Hematopoietic multipotent progenitor cell treated with erythropoietin and hydrocortisone succinate and interleukin-3 and kit ligand, for 4 days (in vitro differentiated cells): ENCODE measurements at places on chromosomes 7 and 10.

DNA sequence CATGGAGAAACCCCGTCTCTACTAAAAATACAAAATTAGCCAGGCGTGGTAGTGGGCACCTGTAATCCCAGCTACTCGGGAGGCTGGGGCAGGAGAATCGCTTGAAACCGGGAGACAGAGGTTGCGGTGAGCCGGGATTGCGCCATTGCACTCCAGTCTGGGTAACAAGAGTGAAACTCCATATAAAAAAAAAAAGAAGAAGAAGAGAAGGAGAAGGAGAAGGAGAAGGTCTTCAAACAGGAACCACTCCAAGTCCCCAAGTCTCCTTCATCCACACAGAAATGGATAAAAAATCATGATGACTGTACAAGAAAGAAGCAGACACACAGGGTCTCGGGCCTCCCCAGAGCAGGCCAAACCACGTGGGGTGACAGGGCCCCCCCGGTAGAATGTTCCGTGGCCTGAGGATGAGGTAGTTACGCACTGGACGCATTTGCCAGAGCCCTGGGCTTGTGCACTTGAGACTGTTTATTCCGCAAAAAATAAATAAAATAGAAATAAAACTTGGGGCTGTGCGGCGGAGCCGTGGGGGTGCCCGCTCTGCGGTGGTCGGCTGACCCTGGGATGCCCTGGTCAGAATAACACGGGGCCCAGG is 15.8 kb downstream of the VENTX start:
- no peak for DNase-seq

- DNase-seq, result no peak
These were observed 88.3 kb upstream of the PDGFA start for GRCh38 chr7:607938-608337.

GRCh38 chr10:6269953-6270867 is 67.5 kb downstream of the PFKFB3 start:
- peak; percentile 61 for DNase-seq

DNA sequence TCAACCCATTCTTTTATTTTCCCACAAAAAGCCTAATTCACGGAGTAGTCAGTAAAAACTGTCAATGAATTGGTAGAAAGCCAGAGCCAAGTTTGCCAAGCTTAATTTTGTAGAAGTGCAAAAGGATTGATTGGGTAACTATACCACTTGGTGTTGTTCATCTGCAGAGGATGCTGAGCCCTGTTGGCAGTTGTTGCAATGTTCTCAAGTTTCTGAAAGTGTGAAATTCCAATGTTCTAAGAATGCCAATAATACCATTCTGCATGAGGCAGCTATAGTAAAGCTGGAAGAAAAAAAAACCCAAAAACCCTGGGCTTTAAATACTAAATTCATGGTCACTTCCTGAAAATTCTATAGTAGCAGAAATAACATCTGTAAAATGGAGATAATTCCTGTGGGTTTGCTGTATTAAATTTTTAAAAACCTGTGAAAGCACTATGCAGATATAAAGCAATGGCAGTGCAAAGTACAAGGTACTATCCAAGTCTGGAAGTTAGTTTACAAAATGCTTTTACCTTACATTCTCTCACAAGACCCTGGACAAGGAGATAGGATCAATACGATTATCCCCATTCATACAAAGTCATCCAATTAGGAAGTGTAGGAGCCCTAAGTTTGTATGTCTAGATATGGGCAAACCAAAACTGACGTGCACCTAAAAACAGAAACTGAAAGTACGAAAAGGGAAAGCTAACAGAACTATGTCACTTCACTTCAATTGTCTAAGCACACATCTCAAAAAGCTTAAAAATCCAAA is 6.0 kb upstream of the PON1 start:
- peak; percentile 62 for DNase-seq

DNA sequence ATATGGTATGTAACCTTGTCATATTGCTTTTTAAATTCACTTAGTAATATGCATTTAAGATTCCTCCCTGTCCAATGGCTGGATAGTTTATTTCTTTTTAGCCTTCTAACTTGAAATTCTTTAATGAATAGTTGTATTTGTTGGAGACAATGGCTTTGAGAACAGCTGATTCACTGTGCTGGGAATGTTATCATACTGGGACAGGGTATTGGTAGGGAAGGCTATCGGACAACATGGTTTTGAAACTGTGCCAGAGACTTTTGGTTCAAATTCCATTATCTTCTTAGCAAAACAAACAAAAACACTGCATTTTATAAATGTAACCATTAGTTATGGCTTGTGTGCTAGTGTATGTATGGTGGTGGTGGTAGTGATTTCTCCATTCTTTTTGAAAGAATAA is 517.1 kb upstream of the ANKRD30A start:
- DNase-seq, result no peak

DNA sequence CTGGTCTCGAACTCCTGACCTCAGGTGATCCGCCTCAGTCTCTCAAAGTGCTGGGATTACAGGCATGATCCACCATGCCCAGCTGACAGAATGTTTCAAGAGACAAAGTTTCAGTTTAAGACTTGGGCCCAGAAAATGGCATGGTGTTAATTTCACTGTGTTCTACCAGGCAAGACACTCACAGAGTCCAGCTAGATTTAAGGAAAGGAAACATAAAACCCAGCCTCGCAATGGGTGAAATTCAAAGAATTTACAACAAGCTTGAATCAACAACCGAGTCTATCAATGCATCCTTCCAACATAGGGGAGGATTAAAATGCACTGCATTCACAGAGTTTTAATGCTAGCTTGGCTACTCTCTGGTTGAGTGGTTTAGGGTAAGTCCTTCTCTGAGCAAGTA is 764.0 kb downstream of the XPNPEP1 start:
- DNase-seq, result no peak

- DNase-seq, result peak; percentile 37
These were observed 58.1 kb downstream of the CTBP2 start for GRCh38 chr10:125102246-125102645.

- no peak for DNase-seq
These were observed 2.7 kb upstream of the PGAM2 start for GRCh38 chr7:44068054-44068453.

GRCh38 chr10:132263866-132264265 is 43.9 kb downstream of the STK32C start:
- no peak for DNase-seq
